ENCODE measurements at places on chromosomes 11 and 22. TPM values are rescaled to one million over a fixed set of nuclear protein-coding genes. Genes with fewer than 3 reads are reported as not detected.

MYRF gene
- total RNA-seq = 56.9 TPM

NAALAD2 gene
- 5.3 TPM for total RNA-seq

CYB5R2 gene
- total RNA-seq = 4.1 TPM

LGALS12 gene
- not detected for total RNA-seq

OR52H1 gene
- 0.83 TPM for total RNA-seq

DNA sequence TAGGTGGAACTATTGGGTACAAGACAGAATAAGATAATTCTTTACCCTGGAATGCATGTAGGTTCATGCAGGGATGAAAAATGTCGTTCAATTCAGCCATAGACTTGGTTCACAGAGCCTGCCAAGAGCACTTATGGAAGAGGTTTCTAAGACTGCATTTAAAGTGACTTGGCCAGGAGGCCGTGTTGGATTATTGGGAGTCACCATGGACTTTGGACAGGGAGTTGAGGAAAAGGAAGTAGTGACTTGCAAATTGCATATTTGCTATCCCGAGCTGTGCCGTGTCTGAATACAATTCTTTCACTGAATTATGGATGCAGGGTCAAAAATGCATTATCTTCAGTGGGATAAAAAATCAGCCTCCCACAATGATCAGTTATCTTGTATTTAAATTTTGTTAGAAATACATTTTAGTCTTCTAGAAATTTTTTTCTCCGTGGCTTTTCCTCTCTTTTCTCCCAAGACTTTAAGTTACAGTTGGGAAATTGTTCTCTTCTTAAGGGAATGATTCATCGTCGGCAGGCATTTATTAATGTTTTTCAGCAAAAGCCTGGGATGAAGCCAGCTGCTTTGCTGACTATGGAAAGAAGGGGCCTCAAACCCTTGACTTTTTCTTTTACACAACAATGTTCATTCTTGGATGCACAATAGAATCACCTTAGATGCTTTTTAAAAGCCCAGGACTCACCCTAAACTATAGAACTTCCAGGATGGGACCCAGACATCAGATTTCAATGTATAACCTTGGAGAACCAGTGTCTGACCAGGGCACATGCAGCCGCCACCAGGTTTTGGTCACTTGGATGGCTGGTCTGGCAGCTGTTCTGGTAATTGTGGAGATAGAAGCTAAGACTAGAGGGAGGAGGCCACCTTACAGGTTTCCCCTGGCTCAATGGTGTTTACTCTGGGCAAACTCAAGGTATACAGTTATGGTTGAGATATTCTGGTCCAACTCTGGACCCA lies 70.8 kb downstream of the FAT3 start:
- peak; percentile 68 for DNase-seq

DNA sequence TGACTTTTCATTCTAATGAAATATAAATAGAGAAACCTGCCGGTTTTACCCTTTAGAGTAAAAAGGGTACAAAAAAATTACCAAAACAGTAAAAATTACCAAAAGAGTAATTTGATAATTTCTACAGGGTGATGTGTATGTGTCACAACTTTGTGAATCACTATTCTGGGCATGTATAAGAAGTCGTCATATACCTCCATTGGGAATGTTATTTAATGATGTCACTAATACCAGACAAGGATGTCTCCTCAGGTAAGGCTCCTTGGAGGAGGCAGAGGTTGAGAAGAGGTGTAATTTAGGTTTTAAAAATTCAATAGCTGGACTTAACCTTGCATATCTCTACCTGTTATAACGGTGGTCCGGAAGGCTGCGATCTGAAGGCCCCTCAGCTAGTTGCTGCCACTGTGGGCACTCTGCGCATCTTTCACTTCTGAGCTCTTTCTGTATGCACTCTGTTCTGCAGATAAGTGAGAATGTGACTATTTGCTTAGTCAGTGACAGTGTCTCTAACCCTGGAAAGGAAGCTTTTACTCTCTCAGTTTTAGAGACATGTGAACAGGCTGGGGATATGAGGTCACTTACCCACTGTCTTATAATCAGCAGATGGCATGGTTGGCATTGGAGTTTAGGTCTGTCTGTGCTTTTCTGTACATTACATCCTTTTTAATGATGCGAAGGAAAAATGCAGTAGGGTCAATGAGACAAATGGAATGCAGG lies 987 bp upstream of the NCR3LG1 start:
- no peak for DNase-seq

DNA sequence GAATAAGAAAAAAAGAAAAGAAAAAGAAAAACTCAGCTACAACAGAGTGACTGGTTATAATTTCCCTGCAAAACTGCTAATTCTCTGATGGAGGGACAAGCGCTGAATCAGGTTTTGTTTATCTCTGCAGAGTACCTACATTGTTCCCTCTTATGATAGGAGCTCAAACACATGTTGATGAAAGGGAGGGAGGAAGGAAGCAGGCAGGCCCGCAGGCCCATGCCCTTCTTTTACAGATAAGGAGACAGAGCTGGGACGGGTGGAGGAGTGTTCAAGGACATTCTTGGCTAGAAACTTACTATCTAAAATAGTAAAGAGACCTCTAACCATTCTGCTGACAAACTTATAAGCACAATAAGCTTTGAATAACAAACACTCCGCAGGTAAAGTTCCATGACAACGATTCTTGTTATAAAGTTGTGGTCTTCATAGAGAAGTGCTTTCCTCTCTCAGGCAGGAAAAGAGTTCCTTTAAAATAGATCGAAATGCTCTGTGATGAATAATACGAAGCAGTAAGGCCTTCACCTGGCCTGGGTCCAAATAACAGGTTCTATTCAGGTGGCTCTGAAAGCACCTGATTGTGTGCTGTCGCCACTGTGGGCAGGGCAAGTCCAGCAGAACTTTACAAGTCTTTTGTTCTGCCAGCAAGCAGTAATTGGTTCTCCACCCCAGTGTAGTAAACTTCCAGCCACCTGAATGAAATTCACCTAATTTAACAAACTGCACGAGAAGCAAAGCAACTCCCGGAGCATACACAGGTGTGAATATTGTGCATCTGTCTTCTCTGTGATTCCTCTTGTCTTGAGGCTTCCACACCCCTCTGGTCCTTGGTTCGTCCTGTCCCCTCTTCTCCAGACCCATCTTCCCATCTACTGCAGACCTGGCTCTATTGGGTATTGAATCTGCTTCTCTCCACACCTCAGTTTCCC lies 15.3 kb upstream of the MICAL2 start:
- peak; percentile 42 for DNase-seq

GRCh38 chr11:44133335-44133946 lies 38.0 kb downstream of the EXT2 start:
- peak; percentile 73 for DNase-seq

DNA sequence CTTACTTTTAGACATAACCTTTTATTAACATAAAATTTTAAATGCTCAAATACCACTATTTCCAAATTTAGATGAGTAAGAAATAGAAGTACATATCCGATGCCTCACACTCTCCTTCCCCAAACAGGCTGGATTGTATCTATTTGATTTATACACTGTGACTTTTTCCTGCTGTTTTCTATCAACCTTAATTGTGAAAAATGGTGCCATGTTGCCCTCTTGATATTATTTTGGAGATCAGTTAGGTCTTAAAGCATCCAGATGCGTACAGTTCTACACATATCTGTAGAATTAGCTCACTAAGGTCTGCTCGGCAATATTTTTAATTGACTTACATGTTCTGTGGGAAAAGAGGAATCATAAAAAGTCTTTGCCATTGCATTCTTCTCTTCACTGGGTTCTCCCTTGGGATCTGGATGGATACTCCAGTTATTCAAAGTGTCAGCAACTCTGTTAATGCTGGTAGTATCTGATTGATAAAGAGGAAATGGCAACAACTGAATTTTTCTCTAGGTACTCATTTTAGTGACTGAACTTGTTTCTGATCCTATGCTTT lies 27.2 kb downstream of the EIF3M start:
- DNase-seq = no peak
